Activated T-helper 2 cell treated with anti-CD3 and anti-CD28 coated beads, Interferon-gamma antibody, Interleukin-2, Interleukin-4, amounts not matched to agents 10 μg/mL and 5 μg/mL and 100 μg/mL, durations not matched to agents 14 hours and 24 hours and 36 hours (primary cell): ENCODE measurements at places on chromosomes 6 and 20. TPM values are rescaled to one million over a fixed set of nuclear protein-coding genes. Genes with fewer than 3 reads are reported as not detected.

Gene CAP2
- not detected in 2 replicates for total RNA-seq

DNA sequence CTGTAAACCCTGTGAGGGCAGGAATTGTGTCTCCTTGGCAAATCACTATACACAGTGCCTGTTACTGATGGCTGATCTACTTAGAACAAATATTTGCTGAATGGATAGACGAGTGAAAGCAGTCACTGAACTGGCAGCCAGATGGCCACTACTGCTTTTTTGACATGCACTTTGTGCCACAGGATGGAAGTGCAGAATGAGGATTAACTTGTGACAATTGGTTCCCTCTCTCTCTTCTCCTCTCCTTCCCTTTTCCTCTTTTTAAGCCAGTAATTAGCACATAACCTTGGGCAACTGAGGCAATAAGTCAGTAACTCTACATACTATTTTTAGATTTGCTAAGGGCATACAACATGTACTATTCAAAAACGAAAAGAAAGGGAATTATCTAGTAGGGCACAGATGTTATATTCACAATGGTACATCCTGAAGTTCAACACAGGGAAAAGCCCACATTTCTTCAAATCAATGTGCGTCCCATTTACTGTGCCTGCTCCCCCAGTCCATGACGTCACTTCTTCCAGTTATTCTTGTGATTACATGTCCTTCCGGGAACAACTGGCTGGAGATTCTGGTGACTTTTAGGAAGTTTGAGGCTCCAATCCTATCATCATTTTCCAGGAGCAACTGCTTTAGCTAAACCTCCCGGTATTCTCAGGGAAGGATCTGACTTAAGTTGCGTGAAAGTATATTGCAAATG lies 17.0 kb upstream of the RPS6KA2 start:
- H3K27ac ChIP-seq: no peak overlapping the region
- peaks cover 34% of the 10 kb centered on the region for H3K27me3 ChIP-seq
- H3K36me3 ChIP-seq: no peaks in the 10 kb centered on the region
- H3K4me1 ChIP-seq: peaks cover 2% of the 10 kb centered on the region

DNA sequence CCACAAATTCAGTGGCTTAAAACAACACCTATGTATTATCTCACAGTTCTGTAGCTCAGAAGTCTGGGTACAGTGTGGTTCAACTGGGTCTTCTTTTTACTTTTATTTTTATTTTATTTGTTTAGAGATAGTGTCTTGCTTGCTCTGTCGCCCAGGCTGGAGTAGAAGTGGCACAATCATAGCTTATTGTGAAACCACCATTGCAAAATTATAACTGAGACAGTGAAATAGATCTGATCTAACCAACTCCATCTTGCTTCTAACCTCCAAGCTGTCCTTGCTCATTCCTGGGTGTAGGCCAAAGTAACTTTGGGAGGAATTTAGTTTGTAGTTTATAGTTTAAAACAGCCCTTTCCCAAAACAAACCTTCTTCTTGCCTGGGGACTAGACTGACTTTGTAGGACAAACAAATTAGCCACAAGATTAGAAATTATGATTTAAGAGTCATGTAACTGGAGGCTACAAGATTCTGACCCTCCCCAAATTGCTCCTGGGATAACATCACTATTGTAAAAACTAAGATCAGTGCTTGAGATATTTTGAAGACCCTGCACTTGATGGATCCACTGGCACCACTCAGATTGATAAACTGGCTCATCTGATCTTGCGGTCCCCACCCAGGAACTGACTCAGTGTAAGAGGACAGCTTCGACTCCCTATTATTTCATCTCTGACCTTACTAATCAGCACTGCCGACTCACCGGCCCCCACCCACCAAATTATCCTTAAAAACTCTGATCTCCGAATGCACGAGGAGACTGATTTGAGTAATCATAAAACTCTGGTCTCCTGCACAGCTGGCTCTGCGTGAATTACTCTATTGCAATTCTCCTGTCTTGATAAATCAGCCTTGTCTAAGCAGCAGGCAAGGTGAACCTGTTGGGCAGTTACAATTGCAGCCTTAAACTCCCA lies 193.4 kb upstream of the CDYL start:
- no peaks in the 10 kb centered on the region for H3K4me1 ChIP-seq
- DNase-seq: no peak
- no peak overlapping the region for H3K4me3 ChIP-seq
- H3K27ac ChIP-seq: no peak overlapping the region
- H3K36me3 ChIP-seq: no peaks in the 10 kb centered on the region

- H3K27ac ChIP-seq: no peak overlapping the region
- H3K4me3 ChIP-seq: no peak overlapping the region
- H3K27me3 ChIP-seq: no peaks in the 10 kb centered on the region
- no peaks in the 10 kb centered on the region for H3K36me3 ChIP-seq
- H3K4me1 ChIP-seq: no peaks in the 10 kb centered on the region
- no peak for DNase-seq
Measured at GRCh38 chr6:34543421-34543820, 12.7 kb downstream of the SPDEF start.
